ENCODE measurements at places on chromosomes 13 and 19.

DNA sequence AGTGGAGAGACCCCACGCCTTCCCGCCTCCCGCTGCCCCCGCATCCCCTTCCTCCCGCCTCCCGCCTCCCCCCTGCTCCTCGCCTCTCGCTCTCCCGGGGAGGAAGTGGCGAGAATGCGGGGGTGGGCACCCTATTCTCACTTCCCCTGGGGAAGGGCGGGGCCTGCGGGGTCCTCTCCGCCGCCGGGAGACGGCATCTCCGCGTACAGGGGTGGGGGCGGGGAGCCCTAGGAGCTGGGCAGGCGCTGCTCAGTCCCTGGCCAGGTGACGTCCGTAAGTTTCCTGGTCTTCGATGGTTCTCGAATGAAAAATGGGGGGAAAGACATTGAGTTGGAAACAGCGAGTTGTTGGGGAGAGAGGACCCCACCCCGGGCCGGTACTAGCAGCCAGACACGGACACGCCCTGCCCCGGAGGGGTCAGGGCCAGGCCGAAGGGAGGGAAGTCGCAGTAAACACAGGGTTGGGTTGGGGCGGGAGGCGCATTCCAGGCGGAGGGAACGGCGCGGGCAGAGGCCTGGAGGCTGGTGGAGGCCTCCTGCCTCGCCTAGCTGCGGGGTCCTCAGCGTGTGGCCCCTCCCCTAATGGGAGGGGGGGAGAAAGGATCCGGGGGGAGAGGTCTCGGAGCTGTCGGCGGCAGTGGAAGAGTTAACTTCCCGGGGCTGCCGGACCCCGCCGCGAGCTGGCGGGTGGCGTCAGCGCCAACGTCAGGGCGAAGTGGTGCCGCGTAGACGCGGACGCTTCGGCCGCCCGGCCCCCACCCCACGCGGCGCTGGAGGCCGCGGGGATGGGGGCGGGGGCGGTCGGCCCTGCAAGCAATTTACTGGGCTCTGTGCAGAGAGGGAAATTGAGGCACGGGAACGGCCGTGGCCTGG, 10.4 kb upstream of the JUND start:
- DNase-seq: peak; percentile 73

DNA sequence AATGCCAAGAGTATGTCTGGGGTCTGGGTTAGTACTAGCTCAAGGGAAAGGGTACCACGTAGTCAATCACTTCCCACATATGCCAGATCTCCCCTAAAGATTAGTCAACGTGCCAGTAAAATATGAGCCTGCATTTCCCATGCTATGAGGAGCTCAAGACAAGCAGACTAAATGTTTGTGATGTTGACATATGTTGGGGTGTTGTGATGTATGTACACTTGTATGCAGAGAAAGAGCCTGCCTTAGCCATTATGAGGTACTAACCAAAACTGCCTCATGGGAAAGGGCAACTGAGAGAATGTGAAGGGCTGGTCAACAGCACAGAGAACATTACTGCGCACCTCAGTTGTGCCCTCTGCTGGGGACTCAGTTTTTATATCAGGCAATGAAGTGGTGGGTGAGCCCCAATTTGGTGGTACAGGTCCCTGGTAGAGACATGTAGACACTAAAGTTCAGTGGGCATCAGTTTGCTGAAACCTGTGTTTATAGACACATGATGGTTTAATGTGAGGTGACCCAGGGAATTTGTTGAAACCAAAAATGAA, 287.0 kb downstream of the DCT start:
- no peak for DNase-seq

- no peak for DNase-seq
These were observed 285 bp downstream of the TMEM143 start for GRCh38 chr19:48363500-48363809.

GRCh38 chr19:37872383-37872782, 34.0 kb downstream of the WDR87 start:
- no peak for DNase-seq

- peak; percentile 95 for DNase-seq
These were observed 40.6 kb downstream of the COL4A2 start for GRCh38 chr13:110347535-110348308.

- DNase-seq: no peak
These were observed 12.7 kb upstream of the EFNB2 start for GRCh38 chr13:106548064-106548696.

- no peak for DNase-seq
These were observed 17.3 kb downstream of the ZNF700 start for GRCh38 chr19:11942008-11942842.

DNA sequence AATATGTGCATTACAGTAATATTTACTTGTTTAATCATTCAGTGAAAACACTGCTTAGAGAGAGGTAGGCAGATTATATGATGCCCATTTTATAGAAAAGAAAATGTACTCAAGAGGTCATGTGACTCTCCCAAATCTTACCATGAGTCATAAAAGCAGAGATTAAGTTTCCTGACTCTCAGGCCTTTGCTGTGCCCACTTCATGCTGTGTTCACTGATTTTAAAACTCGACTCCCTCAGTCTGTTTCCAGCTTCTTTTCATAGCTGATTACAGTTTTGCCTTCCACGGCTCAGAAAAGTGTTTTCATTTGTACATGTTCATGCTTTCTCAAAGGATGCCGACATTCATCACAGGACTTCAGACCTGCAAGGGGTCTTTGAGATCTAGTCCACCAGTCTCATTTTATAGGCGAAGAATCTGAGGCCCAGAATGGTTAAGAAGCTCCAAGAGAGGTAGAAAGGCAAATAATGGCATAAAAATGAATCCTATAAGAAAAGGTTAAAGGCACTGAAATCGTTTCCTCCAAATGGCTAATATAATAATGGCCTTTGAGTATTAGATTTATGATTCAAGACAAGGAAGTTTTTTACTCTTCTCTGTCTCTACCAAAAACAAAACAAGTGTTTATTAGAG, 9.0 kb upstream of the IPO5 start:
- DNase-seq: no peak

- peak; percentile 37 for DNase-seq
These were observed 24.3 kb downstream of the ARL11 start for GRCh38 chr13:49652355-49653305.

DNA sequence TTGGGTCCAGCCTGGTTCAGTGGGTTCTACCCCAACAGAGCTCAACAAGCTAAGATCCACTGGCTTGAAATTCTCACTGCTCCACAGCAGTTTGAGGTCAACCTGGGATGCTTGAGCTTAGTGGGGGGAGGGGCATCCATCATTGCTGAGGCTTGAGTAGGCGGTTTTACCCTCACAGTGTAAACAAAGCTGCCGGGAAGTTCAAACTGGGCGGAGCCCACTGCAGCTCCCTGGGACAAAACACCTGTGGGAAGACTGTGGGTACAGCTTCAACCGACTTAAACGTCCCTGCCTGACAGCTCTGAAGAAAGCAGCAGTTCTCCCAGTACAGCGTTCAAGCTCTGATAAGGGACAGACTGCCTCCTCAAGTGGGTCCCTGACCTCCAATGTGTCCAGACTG, 1161.9 kb downstream of the UQCRFS1 start:
- no peak for DNase-seq

- peak; percentile 50 for DNase-seq
These were observed 4.2 kb upstream of the ZSCAN4 start for GRCh38 chr19:57664269-57665127.

DNA sequence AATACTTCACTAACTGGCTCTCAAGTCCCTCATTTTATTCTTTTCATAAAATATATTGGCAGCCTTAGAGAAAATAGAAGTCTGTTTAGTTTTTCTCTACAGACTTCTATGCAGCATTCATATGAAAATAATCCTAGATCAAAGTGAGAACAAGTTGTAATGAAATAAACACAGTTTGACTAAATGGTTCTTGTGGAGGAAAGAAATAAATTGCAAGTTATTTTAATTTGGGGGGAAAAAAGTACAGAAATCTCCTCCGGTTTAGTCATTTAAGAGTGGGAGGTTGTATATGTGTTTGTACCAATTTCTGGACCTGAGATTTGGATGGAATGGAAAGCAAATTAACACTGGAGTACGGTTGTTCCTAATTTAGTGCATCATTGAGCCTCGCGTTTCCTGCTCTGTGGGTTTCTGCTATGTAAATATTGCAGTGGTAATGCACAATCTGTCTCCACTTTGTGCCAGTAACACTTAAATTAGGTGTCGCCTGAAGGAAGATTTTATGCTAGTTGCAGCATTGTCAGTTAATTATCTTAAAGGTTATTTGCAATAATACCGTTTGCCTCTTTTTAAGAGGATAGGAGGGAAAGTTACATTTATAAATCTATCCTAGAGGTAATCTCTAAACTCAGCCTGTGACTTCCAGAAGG, 100.2 kb downstream of the ZIC5 start:
- no peak for DNase-seq

GRCh38 chr13:27679396-27679795, 57.7 kb downstream of the POLR1D start:
- DNase-seq: no peak

DNA sequence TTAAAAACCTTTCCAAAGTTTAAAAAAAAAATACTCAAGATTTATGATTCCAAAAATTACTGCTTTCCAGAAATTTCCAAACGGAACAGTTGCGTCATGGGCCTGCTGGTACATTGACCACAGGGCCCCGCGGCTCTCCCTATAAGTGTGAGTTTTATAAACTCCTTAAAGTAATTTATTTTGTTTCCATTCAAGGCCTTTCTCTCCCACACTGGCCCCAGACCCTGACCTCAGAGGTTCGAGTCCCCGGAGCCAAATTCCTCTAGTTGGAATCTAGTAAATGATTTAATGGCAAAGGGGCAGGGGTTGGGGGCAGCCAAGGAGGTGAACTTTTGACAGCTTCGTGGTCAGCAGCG, 97.5 kb downstream of the INSR start:
- DNase-seq: peak; percentile 71

GRCh38 chr19:49533551-49534488, 6.0 kb downstream of the RCN3 start:
- DNase-seq: peak; percentile 34

DNA sequence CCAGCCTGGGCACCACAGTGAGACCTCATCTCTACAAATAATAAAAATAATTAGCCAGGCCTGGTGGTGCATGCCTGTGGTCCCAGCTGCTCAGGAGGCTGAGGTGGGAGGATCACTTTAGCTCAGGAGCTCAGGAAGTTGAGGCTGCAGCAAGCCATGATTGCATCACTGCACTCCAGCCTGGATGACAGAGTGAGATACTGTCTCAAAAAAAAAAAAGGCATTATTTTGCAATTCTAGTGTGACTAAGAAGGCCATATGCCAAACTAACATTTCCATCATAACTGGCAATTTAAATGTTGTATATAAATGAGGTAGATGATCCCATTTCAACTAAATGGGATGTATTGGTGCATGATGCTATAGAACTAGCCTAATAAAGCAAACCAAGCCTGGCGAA, 632.8 kb upstream of the KLF12 start:
- DNase-seq: peak; percentile 77

GRCh38 chr13:98233127-98233526, 56.1 kb upstream of the RNF113B start:
- DNase-seq: no peak

DNA sequence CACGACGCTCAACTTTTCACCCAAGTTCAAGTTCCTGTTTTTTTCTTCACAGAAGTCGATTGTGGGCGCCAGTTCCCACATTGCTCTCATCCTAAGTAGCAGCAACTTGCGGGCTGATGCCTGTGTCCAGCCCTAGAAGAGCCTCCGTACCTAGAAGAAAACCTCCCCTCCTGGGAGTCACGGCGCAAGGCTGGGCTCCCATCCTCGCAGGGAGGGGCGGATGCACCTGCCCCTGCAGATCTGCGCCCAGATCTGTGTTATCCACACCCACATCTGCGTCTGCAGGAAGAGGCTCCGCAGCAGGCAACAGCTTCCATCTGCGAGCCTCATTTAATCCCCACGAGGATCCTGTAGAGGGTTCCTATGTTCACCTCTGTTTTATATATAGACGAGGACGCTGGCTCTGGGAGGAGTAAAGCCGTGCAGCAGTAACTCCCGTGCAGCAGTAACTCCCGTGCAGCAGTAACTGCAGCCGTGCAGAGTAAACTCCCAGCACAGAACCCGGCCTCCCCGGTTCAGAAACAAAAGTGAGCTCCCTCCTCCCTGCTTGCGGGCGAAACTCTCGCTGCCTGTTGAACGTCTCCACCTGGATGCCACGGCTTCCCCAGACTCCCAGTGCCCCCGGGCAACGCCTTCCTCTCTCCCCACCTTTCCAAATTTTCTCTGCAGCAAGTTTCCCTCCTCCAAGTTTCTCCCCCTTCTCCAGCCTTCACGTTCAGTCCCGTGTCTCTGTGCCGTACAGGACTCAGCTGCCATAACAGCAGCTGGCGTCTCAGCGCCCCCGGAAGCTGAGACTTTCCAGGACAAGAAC, 23.5 kb upstream of the LAIR1 start:
- DNase-seq: no peak

GRCh38 chr19:41352609-41353465, 885 bp downstream of the TGFB1 start:
- peak; percentile 45 for DNase-seq

DNA sequence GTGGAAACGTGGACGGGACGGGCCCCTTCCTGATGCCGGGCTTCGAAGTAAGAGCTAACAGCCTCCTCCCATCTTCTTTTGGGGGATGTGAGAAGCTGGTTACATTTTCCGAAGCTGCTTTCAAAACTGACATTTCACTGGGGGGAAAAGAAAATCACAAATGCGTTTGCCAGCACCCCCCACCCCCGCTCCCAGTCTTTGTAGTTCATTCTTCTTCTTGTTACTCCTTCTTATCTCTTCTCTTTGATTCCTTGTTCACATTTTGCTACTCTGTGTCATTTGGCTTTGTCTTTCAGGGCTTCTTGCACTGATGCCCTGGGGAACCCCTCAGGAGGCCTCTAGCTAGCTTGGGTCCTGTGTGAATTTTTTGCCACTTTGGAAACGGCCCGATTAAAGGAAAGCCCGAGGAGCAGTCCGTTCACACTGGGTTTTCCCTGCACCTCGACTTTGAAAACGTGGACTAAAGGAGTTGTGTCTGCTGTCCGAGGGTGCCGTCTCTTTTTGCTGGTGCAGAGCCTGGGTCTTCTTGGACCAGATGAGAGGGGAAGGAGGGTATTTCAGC, 1.3 kb downstream of the CARM1 start:
- DNase-seq: no peak

DNA sequence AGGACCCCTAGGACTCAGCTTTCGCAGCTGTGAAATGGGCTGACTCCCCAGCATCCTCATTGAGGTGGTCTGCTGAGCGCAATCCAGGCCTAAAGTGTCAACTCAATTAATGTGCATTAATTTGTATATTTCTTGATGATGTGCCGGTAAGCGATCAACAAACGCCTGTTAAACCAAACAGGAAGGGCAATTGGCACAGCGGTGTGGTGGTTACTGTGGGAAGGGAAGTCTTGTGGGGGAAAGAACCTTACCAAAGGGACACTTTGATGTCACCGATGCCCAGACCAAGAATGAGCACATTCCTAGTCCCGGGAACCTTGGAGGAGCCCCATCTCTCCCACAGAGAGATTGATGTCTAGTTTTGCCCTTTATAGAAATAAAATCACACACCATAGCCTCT, 1.6 kb downstream of the JAK3 start:
- no peak for DNase-seq

- DNase-seq: no peak
These were observed at the start of gene RINL for GRCh38 chr19:38877781-38878574. Gene RINL (minus strand): TSS chr19:38878275. CDS start chr19:38876742, 1,533 bp downstream.

GRCh38 chr13:89136678-89137077, 1465.5 kb downstream of the SLITRK5 start:
- no peak for DNase-seq

Measured in AG10803 (cell line).